ENCODE measurements at places on chromosomes 12 and 14.

- DNase-seq = no peak
Measured at GRCh38 chr14:72685456-72685855, 208.4 kb downstream of the DPF3 start.

DNA sequence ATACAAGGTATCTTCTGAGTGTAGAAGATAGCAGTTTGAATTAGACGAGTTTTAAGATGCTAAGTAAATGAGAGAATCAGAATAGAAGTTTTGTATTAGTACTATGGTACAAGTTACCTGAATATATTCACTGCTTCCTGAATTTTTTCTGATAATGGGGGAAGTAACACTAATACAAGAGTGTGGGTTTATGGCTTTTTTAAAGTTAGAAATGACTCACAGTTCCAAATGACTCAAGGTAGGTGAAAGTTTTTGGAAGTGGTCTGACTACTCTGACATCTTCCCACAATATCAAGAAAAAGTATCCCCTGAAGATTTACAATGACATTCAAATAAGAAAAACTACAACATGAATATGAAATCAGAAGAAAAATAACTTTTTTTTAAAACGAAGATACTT, 123.7 kb upstream of the GARIN6 start:
- no peak for DNase-seq

GRCh38 chr14:102516531-102517391, 7.2 kb upstream of the ANKRD9 start:
- DNase-seq = no peak

DNA sequence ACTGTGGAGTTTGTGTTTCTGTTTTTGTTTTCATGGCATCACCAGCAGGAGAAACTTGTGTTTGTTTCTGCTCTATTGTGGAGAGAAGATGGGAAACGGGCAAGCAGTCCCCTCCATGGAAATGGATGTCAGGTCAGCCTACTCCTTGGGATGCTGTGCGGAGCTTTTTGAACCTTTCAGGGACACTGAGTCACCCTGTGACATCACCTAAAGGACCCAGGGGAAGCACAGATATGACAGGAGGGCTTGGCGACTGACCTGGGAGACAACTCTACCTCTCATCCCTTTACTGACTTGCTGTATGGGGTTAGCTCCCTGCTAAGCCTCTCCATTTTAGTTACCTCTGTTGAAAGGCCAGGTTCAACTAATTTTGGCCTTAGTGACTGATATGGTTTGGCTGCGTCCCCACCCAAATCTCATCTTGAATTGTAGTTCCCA, 706.9 kb upstream of the TMEM132C start:
- DNase-seq = no peak

DNA sequence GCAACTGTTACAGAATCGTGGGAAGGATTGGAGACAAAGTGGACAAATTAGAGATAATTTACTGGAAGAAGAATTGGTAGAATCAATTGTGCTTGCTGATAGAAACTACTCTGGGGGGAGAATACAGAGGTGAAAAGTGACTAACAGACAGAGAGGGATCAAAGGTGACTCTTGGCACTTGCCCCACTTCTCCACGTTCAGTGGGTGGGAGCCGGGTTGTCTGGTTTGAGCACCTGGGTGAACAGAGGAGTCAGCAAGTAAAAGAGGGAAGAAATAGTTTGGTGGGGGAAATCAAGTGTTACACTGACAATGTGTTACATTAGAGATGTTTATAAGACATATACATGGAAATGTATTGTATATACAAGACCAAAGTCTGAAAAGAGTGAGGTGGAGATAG, 69.1 kb downstream of the PPP2R5E start:
- DNase-seq = no peak

DNA sequence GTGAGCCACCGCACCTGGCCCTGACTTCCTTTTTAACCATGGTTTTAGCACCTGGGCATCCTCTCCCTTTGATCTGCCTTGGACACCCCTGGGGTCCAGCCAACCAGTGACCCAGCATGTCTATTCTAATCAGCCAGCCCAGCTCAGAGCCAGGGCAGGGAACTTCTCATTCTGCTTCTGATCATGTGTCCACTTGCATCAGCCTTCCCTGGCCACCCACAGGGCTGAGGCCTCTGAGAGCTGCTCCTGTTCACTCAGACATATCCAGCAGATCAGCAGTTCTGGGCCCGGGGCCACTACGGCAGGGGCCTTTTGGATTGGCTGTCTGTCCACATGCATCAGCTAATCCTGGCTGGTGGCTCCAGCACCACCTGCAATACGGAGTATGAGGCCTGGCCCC, 117.9 kb upstream of the MAP1LC3B2 start:
- no peak for DNase-seq

DNA sequence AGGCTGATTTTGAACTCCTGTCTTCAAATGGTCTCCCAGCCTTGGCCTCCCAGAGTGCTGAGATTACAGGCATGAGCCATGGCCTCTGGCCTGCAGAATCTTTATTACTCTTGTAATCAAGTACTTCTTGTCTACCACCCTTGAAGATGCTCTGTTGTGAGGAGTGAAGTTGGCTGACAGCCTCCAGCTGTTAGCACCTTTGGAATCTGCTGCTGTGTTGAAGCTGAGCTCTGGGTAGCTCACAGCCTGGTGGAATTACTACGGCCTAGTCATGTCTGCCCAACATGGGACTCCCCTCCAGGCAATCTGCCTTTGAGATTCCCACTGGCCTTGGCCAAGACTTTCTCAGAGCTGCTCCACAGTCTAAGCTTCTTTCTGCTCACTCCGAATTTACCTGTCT, 5.8 kb upstream of the C12orf75 start:
- no peak for DNase-seq

- DNase-seq = no peak
Measured at GRCh38 chr14:100715332-100715731, 11.4 kb upstream of the DLK1 start.

- DNase-seq = no peak
Measured at GRCh38 chr12:14262771-14263511, 102.5 kb upstream of the ATF7IP start.

DNA sequence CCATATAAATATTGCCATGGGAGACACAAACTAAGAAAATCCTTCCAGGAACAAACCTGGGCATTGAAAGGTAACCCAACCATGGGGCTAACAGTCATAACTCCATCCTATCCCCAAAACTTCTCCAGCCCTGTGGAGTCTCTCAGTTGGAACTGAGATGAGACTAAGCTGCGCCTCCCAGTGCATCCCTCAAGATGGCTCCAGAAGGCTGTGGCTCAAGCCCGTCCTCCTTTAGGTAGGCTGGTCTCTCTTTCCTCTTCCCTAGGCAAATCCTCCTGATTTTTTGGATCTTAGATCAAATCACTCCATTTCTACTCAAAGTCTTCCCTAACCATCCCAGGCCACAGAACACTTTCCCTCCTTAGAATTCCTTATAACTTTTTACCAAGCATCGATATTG, 364.3 kb upstream of the CCDC196 start:
- DNase-seq = no peak

GRCh38 chr12:128353301-128353700, 86.3 kb downstream of the TMEM132C start:
- DNase-seq = no peak
